ENCODE measurements at places on chromosomes 13 and 19.

GRCh38 chr19:6739883-6740588 lies 556 bp downstream of the TRIP10 start:
- DNase-seq: no peak

- no peak for DNase-seq
Observed at GRCh38 chr13:104375614-104376013, 1309.4 kb upstream of the SLC10A2 start.

- DNase-seq: no peak
Observed at GRCh38 chr13:100280681-100281080, 191.8 kb downstream of the PCCA start.

- DNase-seq: no peak
Observed at GRCh38 chr13:59954601-59955000, 209.1 kb downstream of the DIAPH3 start.

GRCh38 chr13:21383090-21383489 lies 76.0 kb downstream of the ZDHHC20 start:
- no peak for DNase-seq

DNA sequence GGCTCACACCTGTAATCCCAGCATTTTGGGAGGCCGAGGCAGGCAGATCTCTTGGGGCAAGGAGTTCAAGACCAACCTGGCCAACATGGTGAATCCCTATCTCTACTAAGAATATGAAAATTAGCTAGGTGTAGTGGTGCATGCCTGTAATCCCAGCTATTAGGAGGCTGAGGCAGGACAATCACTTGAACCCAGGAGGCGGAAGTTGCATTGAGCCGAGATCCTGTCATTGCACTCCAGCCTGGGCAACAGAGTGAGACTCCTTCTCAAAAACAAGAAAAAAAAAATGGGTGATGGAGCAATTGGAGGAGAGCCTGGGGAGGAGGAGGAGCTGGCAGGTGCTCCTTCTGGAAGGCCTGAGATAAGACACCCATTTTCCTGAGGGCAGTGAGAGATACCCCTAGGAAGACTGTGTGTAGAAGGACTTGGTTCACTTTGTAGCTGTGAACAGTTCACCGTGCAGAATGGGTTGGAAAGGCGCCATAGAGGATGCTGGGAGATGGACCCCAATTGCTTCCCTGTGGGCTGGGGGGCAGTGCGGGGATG lies 8.7 kb upstream of the CARM1 start:
- DNase-seq: no peak

DNA sequence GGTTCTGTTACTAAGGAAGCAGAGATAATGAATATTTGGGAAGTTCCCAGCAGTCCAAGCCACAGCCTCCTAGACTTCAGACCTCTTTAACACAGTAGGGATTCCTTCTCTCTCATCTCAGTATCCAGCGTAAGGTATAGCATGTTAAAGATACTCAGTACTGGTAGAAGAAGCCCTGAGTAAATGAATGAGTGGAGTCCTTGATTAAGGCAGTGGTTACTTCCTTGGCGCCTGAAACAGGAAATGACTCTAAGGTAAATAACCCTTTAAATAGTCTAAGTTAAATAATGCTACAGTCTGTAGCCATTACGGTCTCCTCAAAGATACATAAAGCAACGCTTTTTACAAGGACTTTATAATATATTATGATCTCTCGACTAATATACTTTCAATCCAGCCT lies 650.8 kb upstream of the MIR17HG start:
- no peak for DNase-seq

DNA sequence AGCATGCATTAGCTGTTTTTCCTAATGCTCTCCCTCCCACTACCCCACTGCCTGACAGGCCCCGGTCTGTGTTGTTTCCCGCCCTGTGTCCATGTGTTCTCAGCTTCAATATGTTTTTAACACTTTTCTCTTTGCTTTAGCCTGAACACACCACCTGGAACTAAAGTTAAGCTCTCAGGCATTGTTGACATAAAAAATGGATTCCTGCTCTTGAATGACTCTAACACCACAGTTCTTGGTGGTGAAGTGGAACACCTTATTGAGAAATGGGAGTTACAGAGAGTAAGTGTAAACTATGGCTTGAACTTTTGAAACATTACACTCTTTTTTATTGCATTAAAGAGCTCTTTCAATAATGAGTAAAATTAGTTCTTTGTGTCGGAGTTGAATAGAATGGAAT lies 70.1 kb downstream of the TDRD3 start:
- DNase-seq: no peak

GRCh38 chr13:102399791-102400674 lies 1.8 kb downstream of the FGF14 start:
- no peak for DNase-seq

GRCh38 chr19:5925830-5926427 lies 11.9 kb downstream of the CAPS start:
- DNase-seq: no peak

DNA sequence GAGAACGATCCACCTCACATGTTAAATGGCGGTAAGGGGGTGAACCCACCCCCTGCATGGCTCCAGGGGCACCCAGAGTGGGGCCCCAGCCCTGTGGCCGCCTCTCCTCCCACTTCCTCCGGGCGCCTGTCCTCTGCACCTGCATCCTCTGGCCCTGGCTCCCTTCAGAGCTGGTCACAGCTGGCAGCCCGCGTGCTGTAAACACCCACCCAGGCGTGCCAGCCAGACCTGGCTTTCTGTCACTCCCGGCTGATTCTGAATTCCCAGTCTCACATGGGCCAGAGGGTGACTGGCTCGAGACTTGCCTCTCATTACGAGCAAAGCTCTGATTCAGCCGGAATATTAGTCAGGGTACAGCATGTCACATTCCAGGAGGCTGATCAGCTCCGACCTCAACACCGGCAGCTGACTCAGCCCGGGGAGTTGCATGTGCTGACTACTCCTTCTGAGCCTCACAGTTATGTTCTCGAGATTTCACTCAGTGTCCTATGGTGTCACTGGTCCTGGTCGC lies 75.1 kb downstream of the GNG7 start:
- peak; percentile 85 for DNase-seq

DNA sequence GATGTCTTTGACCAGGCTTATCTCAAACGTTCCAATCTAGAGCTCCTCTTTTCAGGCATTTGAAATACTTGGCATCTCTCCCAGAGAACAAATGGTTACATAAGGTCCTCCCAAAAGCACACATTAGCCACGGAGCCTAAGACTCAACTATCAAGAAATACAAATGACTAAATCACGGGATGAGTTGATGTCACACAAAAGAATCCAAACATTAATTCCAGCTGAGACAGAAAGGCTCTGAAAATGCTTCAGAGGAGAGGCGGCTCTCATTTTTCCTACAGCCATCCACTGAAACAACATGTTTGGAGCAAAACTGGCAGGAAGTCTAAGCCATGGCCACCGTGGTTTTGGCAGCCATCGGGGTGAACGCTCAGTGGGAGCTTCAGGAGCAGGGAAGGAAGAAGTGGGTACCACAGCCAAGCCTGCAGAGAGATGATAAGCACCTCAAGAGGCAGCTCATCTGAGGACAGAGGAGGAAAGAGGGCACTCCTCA lies 122.5 kb downstream of the STK24 start:
- peak; percentile 89 for DNase-seq

DNA sequence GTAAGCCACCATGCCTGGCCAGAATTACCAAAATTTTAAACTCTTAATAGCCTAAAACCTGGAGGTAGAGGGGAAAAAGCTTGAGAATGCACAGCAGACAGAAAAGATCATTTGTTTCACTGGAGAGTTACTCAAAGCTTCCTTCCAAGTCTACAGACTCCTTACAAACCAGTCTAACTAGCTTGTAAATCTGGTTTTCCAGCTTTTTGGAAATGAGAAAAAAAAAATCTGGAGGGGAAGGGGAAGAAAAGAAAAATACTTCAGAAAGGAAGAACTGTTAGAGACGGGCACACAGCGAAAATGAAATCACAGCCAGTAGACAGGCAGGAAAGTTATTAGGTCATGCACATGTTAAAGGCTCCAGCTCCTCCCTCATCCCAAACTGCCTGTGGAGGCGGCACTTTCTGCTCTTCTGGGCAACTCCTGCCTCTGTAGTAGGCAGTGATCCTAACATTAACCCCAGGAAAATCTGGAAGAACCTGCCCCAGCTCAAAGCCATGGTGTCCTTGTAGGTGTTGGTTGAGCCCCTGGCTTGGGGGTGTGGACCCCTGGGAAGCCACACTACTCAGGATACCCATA lies 17.3 kb downstream of the PARP4 start:
- no peak for DNase-seq

DNA sequence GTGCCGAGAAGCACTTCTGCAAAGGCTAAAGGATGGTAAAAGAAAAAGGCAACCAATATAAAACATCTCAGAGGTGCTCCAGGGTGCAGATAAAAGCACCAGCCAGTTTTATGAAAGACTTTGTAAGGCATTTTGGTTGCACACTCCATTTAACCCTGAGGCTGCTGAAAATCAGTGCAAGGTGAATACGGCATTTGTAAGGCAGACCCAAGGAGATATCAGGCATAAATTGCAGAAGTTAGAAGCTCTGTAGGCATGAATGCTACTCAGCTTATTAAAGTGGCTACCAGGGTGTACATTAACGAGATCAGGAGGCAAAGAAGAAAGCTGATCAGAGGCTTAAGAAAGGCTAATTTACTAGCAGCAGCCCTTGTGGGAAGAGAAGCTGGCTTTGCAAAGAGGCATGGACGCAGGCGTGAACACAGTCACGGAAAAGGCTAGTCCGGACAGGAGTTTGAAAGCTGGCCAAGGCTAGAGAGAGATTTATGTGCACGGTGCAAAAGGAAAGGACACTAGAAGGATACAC lies 99.6 kb downstream of the ZNF429 start:
- no peak for DNase-seq

DNA sequence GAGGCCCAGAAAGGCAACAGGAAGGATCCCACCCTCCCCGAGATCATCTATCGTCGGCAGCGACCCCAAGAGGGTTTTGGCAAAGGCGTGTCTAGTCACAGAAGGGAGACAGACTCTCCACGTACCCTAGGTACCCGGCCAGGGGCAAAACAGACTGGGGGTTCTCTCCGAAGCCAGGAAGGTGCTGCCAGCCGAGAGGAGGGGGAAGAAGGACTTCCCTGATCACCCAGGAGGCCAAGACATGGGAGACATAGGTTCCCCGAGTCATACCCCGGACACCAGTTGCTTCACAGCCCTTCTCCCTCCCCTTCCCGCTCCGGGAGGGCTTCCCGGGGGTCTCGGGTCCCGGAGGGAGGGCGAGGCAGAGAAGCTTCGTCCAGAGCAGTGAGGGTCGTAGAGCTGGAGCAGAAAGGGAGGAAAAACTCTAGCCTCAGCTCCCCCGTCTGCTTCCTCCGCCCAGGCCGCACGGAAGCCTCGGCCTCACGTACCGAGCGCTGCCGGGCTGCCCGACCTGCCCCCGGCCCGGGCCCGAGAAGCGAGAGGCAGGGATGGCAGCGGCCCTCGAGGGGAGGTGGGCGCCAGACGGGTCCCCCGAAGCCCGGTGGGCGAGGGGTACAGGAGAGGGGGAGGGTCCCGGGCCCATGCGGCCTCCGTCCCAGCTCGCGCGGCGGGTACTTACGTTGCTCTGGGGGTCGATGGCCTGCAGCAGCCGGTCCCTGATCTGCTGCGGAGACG lies 644 bp downstream of the MED26 start:
- DNase-seq: no peak

- DNase-seq: no peak
Observed at GRCh38 chr13:76016799-76017400, 380.8 kb downstream of the LMO7 start.

DNA sequence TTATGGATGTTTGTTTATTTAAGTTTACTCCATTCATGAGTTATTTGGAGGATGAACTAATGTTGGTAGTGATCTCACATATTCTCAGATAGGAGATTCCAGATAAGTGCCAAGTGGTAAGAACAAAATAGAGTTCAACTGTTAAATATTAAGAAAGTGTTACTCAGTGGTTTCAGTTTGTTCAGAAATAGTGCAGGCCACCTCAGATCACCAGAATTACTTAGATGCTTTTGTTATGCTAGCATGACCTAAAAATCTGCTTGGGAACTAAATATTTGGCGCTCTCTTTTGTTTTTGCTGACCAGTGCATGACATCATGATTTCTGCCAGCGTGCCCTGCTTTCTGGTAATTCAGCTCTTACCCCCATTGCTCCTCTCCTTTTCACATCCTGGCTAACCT lies 15.6 kb downstream of the CLDN10 start:
- DNase-seq: no peak

- DNase-seq: no peak
Observed at GRCh38 chr13:48505012-48505411, 27.9 kb downstream of the RCBTB2 start.

- DNase-seq: no peak
Observed at GRCh38 chr13:40670307-40670706, 3.9 kb upstream of the FOXO1 start.

DNA sequence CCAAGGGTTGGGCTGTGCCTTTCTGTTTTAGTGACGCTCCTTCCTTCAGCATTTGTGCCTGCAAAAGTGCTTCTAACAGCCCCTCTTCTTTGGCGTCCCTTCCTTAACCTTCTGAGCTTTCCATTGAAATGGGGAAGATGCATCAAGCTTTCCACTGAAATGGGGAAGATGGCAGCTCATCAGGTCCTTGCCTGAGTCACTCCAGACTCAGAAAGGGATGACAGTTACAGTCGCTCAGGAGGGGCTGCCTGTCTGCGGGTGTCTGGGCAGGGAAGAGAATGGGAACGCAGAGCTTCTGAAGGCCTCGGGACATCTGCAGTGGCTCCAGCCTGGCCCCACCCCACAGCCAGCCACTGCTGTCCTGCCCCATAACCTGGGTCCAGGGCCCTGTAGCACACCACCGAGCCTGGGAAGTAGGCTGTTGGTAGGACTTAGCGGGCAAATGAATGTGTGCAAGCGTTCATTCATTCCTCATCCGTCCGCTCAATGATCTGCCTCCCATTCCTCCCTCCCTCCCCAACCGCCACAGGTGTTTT lies 9.8 kb downstream of the AP1M1 start:
- DNase-seq: no peak

- no peak for DNase-seq
Observed at GRCh38 chr19:13053238-13053637, 49.4 kb downstream of the LYL1 start.

GRCh38 chr13:91909617-91910016 lies 511.2 kb downstream of the GPC5 start:
- no peak for DNase-seq

DNA sequence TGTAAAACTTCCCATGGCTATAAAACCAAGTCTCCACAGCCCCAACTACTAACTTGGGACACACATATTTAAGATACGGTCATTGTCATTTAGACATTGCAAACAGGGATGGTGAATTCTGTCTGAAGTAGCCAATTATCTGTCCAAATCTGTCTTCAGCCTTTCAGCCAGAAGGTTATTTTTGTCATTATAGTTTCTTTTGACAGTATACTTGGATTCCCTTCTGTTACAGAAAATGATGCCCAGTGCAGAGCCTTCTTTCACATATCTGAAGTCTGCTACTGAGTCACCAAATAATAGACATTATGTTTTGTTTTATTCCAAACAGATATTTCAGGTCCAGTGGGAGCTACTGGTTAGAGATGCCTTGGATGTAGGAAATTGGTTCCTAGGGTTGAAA lies 452.4 kb upstream of the HTR2A start:
- DNase-seq: no peak

DNA sequence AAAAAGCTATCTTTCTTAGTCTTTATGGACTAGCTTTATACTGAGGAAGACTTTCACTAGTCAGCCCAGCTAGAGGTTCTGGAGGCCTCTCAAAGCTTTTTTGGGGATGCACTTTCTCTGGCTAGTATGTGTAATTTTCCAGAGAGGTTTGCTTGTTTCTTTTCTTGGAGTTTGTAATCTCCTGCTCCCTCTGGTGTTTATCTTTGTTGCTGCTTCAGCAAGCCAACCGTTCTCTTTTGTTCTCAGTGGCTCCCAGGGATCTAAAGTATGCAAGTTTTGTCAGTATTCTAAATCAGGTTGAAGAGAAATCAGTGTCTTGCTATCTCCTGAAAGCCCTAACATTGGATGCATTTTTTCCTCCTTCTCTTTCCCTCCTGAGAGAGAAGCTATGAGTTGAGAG lies 121.1 kb upstream of the MYO16 start:
- DNase-seq: no peak

Data from fibroblast of skin of left quadriceps (primary cell).